AG08395 (cell line): ENCODE measurements at places on chromosomes 16 and 17.
A peak's percentile ranks its signal among the peaks of the same experiment; 100 is the strongest.

DNA sequence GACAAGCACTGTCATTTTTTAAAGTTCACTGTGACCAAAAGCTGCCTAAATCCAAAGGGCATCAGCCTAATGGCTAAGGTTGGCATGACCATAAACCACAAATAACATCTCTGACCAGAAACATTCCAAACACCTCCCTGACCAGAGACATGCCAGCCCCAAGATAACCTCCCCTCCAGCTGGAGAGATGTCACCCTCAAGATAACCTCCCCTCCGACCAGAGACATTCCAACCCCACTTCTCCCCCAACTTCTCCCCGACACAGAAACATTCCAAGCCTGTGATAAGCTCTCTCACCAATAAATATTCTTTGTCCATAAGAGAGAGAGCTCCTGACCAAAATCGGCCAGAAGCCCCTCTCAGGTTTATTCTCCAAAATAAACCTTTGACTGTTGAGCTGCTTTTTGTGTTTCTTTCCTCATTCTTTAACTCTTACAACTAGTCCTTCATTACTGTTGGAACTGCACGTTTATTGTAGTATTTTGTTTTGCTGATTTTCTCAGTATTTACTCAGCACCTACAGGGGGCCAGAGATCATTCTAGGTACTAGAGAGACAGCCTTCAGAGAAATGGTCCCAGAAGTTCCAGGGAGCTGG, 325.6 kb downstream of the SLC39A11 start:
- no peak for DNase-seq

GRCh38 chr17:381941-382643, 29.5 kb upstream of the RPH3AL start:
- no peak for DNase-seq

DNA sequence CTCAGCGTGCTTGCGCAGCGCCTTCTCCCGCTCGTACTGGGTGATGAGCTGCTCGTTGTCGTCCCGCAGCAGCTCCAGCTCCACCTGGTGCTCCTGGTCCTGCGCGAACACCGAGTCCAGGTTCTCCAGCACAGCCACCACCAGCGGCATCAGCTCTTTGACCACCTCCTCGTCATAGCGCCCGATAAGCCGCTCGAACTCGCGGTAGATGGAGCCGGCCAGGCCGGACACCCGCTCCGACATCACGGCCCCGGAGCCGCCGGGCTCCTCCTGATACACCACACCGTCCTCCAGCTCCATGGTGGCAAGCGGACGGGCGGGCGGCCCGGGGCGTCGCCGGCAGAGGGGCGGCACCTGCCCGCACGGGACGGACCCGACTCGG, 320 bp downstream of the SPAG9 start:
- no peak for DNase-seq

- no peak for DNase-seq
These were observed 27.6 kb downstream of the MAP3K3 start for GRCh38 chr17:63649813-63650212.

- no peak for DNase-seq
These were observed 46.3 kb downstream of the CYB5D2 start for GRCh38 chr17:4189280-4189679.

- no peak for DNase-seq
These were observed 2.8 kb downstream of the CCL22 start for GRCh38 chr16:57361404-57361803.

- DNase-seq = no peak
These were observed 491.0 kb upstream of the CDH5 start for GRCh38 chr16:65875381-65876055.

DNA sequence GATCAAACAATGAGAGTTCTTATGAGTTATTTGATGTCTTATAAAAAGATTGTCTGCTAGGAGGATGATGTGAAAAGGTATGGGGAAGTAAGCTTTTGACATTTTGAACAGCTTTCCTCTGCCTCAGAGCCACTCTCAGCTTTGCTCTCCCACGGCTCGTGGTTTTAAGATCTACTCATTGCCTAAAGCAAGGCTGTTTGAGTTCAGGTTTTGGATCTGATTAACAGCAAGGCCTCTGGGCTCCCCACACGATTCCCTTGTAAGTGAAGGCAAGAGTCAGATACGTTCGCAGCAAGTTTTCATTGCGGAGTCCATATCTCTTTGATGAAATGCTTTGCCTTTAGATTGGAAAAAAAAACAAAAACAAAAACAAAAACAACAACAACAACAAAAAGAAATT, 515.0 kb upstream of the SALL1 start:
- DNase-seq = no peak

DNA sequence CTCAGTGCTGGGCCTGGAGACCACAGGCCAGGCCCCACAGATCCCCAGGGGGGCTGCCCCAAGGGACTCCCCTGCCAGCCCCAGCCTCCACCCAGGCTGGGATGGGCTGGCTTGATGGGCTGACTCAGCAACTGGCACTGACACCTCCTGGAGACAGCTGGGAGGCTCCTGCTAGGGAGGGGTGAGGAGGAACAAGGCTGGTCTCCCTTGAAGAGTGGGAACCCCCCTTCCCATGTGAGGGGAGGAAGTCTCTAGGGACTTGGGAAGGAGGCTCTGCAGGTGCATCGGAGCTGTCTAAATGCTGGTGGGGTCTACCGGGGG, 10.4 kb downstream of the NHERF1 start:
- DNase-seq = peak; percentile 75

GRCh38 chr17:66445229-66445628, 142.8 kb downstream of the PRKCA start:
- peak; percentile 36 for DNase-seq

GRCh38 chr17:31495022-31495885, 103.8 kb downstream of the RAB11FIP4 start:
- DNase-seq = no peak

GRCh38 chr17:28240688-28241340, 78.2 kb upstream of the TMEM97 start:
- no peak for DNase-seq

DNA sequence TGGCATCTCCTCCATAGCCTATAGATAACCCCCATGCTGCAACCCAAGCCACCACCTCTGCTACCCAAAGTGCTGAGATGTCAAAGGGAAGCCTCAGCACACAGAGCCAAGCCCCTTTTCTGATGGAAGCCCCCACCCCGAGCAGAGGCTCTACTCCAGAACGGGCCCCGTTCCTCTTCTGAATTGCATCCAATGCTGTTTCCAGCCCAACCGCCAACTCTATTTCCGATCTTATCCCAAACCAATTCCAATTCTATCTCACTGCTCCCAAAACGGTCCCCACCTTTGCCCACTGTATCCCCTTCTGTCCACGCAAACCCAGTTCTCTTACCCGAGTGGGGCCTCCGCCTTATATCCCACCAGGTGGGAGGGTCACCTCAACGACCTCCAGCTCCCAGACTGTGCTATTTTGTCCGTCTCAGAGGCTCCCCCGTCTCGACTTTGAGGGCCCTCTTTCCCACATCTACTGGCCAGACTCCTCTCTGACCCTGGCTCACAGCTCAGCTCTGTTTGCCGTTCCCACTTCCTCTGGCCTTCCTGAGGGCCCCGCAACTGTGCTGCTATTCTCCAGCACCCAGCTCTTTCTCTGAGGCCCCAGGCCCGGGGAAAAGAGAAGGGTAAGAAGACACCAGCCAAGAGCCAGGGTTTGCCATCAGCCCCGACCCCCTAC, 487 bp downstream of the SRL start:
- no peak for DNase-seq

DNA sequence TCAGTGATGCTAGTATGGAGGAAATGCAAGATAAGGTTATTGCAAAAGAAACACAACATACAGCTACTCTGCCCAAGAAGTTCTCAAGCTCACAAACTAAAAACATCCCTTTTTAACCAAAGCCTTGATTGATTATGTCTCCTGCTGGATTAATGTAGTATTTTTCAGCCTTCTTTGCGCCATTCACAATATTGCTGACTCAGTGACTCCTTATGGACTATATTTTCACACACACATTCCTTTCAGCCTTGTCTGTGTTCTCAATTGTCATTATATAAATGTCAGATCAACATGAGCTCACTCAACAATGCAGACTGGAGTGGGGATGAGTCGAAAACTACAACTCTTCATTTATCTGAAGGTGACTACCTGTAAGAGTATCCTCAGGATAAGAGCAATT, 579.3 kb upstream of the CDH8 start:
- DNase-seq = no peak

- DNase-seq = no peak
These were observed 2.8 kb upstream of the ROGDI start for GRCh38 chr16:4805231-4805630.

DNA sequence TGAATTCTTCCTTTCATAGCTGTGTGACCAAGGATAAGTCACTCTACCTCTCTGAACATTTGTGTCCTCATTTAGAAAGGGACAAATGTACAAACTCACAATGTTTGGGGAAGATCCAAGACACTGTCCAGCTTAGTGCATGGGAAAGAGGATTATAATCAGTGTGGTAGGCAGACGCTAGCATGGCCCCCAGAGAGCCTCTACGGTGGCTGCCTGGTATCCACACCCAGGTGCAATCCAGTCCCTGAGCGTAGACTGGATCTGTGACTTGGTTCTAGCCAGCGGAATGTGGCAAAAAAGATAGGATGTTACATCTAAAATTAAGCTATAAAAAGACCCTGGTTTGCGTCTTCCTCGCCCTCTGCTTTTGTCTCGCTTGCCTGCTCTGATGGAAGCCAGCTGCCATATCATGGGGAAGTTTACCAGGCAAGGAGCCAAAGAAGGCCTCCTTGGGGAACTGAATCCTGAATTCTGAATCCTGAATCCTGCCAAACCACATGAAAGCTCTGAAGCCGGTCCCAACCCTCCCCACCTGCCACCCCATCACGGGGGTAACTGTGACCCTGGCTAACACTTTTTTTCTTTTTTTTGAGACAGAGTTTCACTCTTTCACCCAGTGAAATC, 51.7 kb downstream of the PLXDC1 start:
- DNase-seq = peak; percentile 28

GRCh38 chr17:66348584-66349165, 46.3 kb downstream of the PRKCA start:
- peak; percentile 68 for DNase-seq

GRCh38 chr16:30582611-30583340, 2.7 kb downstream of the ZNF785 start:
- DNase-seq = no peak

GRCh38 chr17:66636111-66636510, 198.8 kb upstream of the CACNG5 start:
- DNase-seq = peak; percentile 64

DNA sequence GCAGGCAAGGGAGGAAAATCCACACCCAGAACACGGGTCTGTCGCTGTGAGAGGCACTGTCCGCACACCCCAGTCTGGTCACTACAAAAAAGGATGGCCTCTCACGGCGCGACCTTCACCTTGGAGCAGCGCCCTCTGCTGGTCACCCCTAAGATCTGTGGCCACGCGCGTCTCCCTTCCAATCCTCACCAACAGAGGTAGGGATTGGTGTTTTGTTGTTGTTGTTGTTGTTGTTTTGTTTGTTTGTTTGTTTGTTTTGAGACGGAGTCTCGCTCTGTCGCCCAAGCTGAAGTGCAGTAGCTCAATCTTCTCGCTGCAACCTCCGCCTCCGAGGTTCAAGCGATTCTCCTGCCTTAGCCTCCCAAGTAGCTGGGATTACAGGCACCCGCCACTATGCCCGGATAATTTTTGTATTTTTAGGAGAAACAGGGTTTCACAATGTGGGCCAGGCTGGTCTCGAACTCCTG, 15.0 kb upstream of the C17orf58 start:
- DNase-seq = peak; percentile 45

GRCh38 chr17:3843935-3844516, 2.0 kb downstream of the NCBP3 start:
- DNase-seq = peak; percentile 47

DNA sequence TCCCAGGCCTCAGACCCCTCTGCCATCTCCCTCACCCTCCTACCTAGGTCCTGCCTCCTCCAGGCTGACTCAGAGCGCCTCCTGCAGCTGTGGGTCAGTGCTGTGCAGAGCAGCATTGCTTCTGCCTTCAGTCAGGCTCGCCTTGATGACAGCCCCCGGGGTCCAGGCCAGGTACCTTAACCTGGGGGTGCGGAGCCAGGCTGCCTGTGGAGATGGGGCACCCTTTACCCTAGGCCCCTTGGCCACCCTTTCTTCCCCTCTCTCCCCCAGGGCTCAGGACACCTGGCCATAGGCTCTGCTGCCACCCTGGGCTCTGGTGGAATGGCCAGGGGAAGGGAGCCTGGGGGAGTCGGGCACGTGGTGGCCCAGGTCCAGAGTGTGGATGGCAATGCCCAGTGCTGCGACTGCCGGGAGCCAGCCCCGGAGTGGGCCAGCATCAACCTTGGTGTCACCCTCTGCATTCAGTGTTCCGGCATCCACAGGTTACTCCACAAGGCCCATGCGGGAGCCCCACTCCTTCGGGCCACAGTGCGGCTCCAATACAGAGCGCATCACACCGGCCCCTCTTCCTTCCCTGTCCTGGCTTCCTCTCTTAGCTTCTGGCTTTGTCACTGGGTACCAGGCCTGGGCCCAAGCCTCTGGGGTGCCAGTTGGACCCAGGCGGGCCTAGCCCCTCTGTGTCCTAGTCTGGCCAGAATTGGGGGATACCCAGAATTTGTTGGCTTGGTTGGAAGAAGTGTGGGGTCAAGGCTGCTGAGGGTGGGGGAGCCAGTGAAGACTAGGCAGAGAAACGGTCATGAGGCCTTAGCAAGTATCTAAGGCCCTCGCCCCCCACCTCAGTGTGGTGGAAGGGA, 5.0 kb upstream of the KCTD11 start:
- no peak for DNase-seq

DNA sequence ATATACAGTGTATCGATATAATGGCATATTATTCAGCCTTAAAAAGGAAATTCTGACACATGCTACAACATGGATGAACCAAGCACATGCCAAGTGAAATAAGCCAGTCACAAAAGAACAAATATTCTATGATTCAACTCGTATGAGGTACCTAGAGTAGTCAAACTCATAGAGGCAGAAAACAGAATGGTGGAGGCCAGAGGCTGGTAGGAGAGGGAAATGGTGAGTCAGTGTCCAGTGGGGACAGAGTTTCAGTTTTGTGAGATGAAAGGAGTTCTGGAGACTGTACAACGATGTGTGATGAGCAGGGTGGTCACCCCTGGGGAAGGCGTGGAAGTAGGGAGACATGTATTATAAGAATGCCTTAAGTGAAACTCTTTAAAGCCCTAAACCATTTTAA, 39.9 kb downstream of the RNF157 start:
- no peak for DNase-seq

DNA sequence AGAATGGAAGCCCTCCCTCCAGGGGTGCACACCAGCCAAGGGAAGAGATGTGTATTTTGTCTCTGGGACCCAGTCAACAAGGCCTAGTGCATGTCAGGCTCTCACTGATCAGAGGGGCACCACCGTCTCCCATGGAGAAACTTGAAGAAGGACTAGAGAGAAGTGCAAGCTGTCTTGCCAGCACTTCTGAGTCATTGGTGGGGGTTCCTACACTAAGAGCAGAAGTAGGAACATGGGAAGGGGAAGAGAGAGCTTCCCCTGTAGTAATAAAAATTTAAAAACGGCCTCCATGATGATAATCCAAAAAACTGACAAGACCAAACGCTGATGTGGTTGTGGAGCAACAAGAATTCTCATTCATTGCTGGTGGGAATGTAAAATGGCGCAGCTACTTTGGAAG, 46.3 kb downstream of the DYNLRB2 start:
- DNase-seq = no peak

- DNase-seq = no peak
These were observed 16.8 kb downstream of the PIRT start for GRCh38 chr17:10821054-10821453.

GRCh38 chr16:11399261-11399831, 54.1 kb downstream of the RMI2 start:
- DNase-seq = no peak
